ENCODE measurements at places on chromosomes 12 and 14.
A peak's percentile ranks its signal among the peaks of the same experiment; 100 is the strongest.

DNA sequence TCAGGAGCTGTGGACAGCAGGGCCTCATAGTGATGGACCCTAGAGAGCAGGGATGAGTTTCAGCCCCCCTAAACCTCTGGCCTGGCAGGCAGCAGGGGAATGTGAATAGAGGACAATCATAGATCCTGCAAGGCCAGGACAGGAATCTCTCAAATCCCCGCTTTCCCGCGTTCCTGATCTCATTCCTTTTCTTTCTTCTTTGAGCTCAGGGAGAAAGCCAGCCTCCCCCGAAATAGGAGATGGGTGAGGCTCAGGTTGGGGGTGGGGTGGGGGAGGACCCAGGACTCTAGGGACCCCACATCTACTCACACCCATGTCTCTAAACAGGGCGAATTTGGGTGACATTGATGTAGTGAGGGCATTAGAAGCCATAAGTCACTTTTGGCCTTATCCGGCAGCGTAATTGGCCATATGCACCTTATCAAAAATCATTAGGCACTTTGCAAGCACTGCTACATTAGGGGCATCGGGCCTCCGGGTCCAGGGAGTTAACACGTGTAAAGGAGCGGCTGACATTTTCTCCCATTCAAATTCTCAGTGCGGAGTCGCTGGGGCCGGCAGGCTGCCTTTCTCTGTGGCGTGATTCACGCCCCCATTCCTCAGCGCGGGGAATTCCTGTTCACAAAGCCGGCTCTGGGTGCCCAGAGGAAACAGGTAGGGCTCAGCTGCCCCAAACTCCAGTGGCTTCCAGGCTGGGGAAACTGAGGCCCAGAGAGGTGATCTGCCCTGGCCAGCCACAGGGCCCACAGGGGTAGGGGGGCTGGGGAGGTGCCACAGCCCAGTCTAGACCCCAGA is 1.5 kb downstream of the LHX5 start:
- no peak overlapping the region for H3K27ac ChIP-seq
- DNase-seq = no peak
- no peak overlapping the region for H3K4me3 ChIP-seq
- H3K27me3 ChIP-seq = peaks cover 26% of the 10 kb centered on the region

DNA sequence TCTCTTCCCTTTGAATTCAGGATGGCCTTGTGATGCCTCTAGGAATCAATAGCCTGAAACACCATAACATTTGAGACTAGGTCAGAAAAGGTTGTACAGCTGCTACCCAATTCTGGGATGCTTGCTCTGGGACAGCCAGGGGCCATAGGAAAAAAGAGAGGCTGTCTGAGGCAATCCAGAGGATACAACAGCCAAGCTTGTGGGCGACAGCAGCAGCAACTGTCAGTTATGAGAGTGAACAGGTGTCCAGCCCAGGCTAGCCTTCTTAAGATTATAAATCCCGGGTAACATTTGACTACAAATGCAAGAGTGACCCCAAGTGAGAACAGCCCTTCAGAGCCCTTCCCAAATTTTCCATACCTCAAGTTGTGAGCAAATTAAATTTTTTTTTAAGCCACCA is 11.1 kb downstream of the DCN start:
- no peak overlapping the region for H3K4me3 ChIP-seq
- no peak overlapping the region for H3K27ac ChIP-seq
- no peaks in the 10 kb centered on the region for H3K27me3 ChIP-seq
- no peak for DNase-seq
- no peaks in the 10 kb centered on the region for H3K36me3 ChIP-seq

- no peaks in the 10 kb centered on the region for H3K36me3 ChIP-seq
- H3K27ac ChIP-seq = no peak overlapping the region
- H3K4me3 ChIP-seq = no peak overlapping the region
- H3K27me3 ChIP-seq = no peaks in the 10 kb centered on the region
These were observed 44.7 kb downstream of the PTPN11 start for GRCh38 chr12:112463478-112463877.

DNA sequence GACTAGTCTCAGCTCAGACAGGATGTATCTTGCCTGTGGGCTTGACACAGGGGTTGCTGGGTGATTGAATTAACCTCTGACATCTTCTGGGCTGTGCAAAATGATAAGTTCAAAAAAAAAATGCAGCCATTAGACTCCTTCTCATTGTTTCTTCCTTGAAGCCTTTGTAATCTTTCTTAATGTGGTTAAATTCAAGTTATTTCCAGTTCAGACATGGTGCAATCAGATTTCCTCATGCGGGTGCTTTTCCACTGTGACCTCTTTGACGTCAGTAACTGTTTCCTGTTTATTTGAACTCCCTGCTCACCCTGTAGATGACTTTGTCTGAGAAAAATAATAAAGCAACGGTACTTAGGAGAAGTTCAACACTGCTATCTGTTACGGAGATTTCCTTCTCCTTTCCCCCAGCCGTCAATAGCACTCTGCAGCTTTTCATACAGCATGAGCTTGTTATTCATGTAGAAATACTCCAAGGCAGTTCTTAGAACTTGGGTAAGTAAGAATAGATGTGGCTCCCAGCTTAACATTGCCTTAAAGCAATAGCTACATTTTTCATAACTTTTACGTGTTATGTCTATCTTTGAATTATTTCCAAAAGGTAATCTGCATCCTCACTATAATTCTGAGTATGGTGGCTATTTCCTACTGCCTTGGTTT is 155.5 kb downstream of the PRKCH start:
- H3K4me1 ChIP-seq = peaks cover 24% of the 10 kb centered on the region
- no peaks in the 10 kb centered on the region for H3K36me3 ChIP-seq
- H3K27me3 ChIP-seq = no peaks in the 10 kb centered on the region
- H3K27ac ChIP-seq = peak overlapping the region; percentile 57

- no peaks in the 10 kb centered on the region for H3K27me3 ChIP-seq
- no peaks in the 10 kb centered on the region for H3K4me1 ChIP-seq
- no peak overlapping the region for H3K27ac ChIP-seq
- DNase-seq = no peak
- peaks cover 37% of the 10 kb centered on the region for H3K36me3 ChIP-seq
These were observed 32.0 kb upstream of the UBC start for GRCh38 chr12:124946447-124946793.

GRCh38 chr12:47377414-47378221 is 297.9 kb upstream of the AMIGO2 start:
- no peaks in the 10 kb centered on the region for H3K27me3 ChIP-seq
- DNase-seq = peak; percentile 99
- no peaks in the 10 kb centered on the region for H3K4me1 ChIP-seq
- H3K4me3 ChIP-seq = no peak overlapping the region

DNA sequence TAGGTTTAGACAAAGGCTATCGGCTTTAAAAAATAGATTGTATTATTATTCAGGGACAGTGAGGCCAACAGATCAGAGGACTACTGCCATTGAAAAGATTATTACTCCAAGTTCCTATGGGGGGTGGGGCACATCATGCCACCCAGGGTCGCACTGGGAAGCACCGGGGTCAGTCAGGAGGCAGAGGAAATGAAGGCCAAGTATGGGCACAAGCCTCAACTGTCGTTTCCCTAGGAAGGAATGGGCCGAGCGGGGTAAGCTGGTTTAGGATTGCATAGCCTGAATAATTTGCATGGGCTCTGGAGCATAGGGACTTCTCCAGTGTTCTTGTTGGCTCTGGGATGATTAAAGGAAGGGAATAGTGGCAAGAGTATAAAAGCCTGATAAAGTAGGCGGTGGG is 205.3 kb downstream of the NOVA1 start:
- no peak overlapping the region for H3K27ac ChIP-seq
- no peaks in the 10 kb centered on the region for H3K27me3 ChIP-seq
- DNase-seq = no peak
- H3K36me3 ChIP-seq = no peaks in the 10 kb centered on the region
- no peaks in the 10 kb centered on the region for H3K4me1 ChIP-seq

DNA sequence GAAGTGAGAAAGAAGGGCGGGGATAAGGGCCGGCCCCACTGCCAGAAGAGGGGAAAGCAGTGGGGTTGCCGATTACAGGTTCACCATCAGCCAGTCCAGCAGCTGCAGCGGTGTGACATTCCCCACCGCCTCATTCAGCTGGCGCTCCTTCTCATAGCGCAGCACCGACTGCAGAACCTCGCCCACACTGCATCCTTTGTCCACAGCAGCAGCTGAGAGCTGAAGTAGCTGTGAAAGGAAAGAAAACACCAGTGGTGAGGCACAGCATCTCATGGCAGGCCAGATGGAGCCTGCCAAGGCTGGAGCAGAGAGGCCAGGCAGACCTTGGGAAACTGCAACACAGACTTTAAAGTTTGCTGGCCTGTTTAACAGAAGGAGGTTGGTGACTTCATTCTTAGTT is 33.2 kb downstream of the AKAP3 start:
- peaks cover 36% of the 10 kb centered on the region for H3K36me3 ChIP-seq
- no peaks in the 10 kb centered on the region for H3K4me1 ChIP-seq
- no peak overlapping the region for H3K27ac ChIP-seq
- no peak for DNase-seq
- no peaks in the 10 kb centered on the region for H3K27me3 ChIP-seq

- H3K36me3 ChIP-seq = no peaks in the 10 kb centered on the region
- no peaks in the 10 kb centered on the region for H3K27me3 ChIP-seq
- no peak overlapping the region for H3K4me3 ChIP-seq
- no peaks in the 10 kb centered on the region for H3K4me1 ChIP-seq
- no peak overlapping the region for H3K27ac ChIP-seq
These were observed 7.4 kb downstream of the TMEM120B start for GRCh38 chr12:121719926-121720414.

- H3K4me1 ChIP-seq = peaks cover 19% of the 10 kb centered on the region
- no peak for DNase-seq
- H3K36me3 ChIP-seq = no peaks in the 10 kb centered on the region
- no peak overlapping the region for H3K27ac ChIP-seq
These were observed 31.3 kb upstream of the NR1H4 start for GRCh38 chr12:100442403-100442802.

DNA sequence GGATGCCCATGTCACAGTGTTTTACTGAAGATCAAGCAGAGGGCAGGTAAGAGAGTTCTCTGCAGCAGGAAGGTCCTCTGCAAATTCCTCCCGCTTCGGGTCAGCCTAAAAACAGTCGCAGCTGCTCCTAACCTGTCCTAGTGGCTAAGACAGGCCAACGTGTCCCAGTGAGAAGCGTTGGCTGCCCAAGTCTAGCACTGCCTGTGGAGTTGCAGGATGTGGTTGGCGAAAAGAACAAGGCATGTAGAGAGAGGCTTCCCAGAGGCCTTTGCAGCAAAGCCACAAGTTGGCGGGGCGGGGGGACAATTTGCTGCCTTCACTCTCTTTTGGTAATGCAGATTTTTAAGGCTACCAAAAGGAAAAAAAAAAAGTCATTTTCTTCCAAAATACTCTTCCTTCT is 340.1 kb downstream of the BCL11B start:
- DNase-seq = no peak
- no peaks in the 10 kb centered on the region for H3K27me3 ChIP-seq
- H3K4me1 ChIP-seq = no peaks in the 10 kb centered on the region

- H3K36me3 ChIP-seq = no peaks in the 10 kb centered on the region
- H3K4me1 ChIP-seq = no peaks in the 10 kb centered on the region
- peak; percentile 92 for DNase-seq
- peak overlapping the region; percentile 69 for H3K27ac ChIP-seq
- no peaks in the 10 kb centered on the region for H3K27me3 ChIP-seq
- no peak overlapping the region for H3K4me3 ChIP-seq
These were observed 37.0 kb downstream of the RASAL1 start for GRCh38 chr12:113098441-113099028.

DNA sequence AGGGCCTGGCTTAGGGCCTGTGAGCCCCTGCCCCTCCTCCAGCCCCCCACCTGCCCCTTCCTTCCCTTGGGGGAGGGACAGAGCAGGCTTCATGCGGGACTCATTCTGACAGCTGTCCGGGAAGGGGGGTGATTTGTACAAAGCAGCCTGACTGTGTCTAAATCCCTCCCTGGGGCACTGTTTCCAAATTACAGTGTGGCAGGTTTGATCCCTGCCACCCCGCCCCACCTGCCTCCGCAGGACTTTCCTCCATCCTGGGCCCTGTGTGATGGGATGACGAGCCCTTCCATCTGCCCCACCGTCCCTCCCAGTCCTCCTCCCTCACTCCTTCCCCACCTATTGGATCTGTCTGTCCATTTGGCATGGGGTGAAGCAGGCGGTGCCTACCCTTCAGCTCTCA is 363.9 kb downstream of the BCL11B start:
- no peaks in the 10 kb centered on the region for H3K36me3 ChIP-seq
- H3K4me3 ChIP-seq = no peak overlapping the region
- no peaks in the 10 kb centered on the region for H3K4me1 ChIP-seq
- H3K27ac ChIP-seq = no peak overlapping the region
- H3K27me3 ChIP-seq = no peaks in the 10 kb centered on the region

GRCh38 chr14:51620056-51620455 is 31.7 kb upstream of the FRMD6 start:
- no peaks in the 10 kb centered on the region for H3K4me1 ChIP-seq
- H3K4me3 ChIP-seq = no peak overlapping the region
- no peak for DNase-seq
- no peaks in the 10 kb centered on the region for H3K27me3 ChIP-seq

DNA sequence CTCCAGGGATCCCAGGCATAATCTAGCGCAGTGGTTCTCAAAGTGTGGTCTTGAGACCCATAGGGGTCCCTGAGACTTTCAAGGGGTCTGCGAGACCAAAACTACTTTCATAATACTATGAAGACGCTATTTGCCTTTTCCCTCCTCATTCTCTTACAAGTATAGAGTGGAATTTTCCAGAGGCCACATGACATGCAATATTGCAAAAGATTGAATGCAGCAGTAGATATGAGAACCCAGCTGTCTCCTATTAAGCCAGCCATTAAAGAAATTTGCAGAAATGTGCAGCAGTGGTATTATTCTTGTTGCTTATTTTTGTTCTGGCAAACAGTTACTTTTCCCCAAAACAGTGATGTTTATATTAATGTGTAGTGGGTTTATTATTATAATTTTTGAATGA is 62.8 kb downstream of the VWF start:
- H3K27me3 ChIP-seq = no peaks in the 10 kb centered on the region
- H3K4me3 ChIP-seq = no peak overlapping the region
- no peaks in the 10 kb centered on the region for H3K36me3 ChIP-seq

- H3K27ac ChIP-seq = no peak overlapping the region
- H3K4me1 ChIP-seq = peaks cover 8% of the 10 kb centered on the region
- DNase-seq = peak; percentile 22
These were observed 81.4 kb upstream of the FERMT2 start for GRCh38 chr14:53032161-53032803.

DNA sequence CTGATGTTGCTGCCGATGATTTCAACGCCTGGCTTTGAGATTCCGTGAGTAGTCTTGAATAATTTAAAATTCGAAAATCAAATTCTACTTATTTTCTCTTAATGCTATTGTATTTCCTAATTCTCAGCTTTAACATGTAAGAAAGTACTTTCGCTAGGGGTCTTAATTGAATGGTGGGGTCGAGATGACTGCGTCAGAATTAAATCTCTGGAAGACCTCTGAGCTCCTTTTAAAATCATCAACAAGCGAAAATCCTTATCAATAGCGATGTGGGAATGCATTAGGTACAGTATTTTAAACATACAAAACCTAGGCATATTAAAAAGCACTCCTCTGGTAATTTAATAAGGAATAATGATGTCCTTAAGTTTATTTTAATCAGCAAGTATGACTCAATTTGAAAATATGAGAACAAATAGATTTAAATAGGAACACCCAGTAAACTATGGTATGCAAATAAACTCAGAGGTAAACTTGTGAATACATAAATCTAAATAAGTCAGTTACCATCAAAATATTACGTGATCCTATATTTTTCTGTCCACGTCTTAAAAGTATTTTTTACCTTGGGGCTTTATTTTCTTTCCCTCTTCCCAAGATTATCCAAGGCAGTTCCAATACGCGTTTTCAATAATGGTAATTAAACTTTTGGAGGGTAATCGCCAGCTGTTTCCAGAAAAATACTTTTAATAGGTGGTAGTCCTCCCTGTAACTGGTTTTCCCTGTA is 1.4 kb downstream of the FOXA1 start:
- H3K27ac ChIP-seq = no peak overlapping the region
- H3K36me3 ChIP-seq = no peaks in the 10 kb centered on the region
- peaks cover 11% of the 10 kb centered on the region for H3K27me3 ChIP-seq
- H3K4me3 ChIP-seq = peak overlapping the region; percentile 37
- H3K4me1 ChIP-seq = peaks cover 2% of the 10 kb centered on the region

All from pancreas (tissue), 10 donors.